ENCODE measurements at places on chromosomes 7 and 10.

DNA sequence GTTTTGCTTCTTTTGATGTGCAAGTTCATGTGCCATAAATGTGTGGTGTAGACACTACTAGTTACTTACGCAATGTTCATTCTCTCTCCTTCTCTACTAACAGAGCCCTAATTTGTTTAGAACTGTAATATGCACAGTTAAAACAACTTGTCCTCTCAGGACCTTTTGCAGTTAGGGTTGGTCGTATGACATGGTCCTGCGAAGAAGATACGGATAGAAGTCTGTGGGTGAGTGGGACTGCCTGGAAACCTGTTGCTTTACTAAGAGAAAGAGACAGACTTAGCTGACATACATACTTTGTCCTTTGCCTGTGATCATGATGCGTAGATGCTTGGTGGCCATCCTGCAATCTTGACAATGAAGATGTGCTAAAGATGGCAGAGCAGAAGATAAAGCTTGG lies 51.1 kb downstream of the PRPF18 start:
- DNase-seq = no peak

DNA sequence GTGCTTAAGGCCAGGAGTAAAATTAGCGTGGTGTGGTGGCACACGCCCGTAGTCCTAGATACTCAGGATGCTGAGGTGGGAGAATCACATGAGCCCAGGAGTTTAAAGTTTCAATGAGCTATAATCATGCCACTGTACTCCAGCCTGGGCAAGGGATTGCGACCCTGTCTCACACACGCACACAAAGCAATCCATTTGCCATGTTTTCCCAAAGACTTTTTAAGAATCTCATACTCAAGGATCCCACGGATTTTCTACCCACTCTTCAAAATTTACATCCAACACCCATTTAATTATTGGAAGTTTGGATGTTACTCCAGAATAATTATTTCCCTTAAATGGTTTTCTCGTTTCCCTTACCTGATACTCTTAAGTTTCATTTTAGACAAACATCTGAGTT lies 47.9 kb downstream of the IGF2BP3 start:
- no peak for DNase-seq

- DNase-seq = no peak
Measured at GRCh38 chr7:129676017-129676897, 64.7 kb downstream of the NRF1 start.

DNA sequence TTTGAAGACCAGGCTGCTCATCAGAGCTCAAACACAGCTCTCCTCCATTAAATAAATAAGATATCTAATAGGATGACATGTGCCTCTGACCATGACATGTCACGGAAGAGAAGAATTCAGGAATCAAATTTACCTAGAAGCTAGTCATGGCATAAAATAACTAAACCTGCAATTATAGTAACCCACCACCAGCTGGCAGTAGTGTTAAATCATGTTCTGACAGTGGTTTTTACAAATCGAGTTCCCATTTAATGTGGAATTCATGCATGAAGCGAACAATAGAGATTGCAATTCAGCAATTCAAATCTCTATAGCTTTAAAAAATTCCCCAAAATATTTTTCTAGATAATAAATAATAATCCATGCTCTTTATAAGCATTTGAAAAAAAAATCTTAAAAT lies 74.6 kb upstream of the IKZF1 start:
- no peak for DNase-seq

- DNase-seq = no peak
Measured at GRCh38 chr10:129631006-129631405, 164.0 kb downstream of the MGMT start.

GRCh38 chr7:22577470-22578001 lies 77.5 kb upstream of the STEAP1B start:
- DNase-seq = no peak

- DNase-seq = no peak
Measured at GRCh38 chr10:58107506-58107905, 160.2 kb downstream of the IPMK start.
